NCI-H2107 (cell line): ENCODE measurements at places on chromosomes 16 and 17.

GRCh38 chr16:88048985-88049384 is 97.8 kb downstream of the BANP start:
- DNase-seq = no peak

DNA sequence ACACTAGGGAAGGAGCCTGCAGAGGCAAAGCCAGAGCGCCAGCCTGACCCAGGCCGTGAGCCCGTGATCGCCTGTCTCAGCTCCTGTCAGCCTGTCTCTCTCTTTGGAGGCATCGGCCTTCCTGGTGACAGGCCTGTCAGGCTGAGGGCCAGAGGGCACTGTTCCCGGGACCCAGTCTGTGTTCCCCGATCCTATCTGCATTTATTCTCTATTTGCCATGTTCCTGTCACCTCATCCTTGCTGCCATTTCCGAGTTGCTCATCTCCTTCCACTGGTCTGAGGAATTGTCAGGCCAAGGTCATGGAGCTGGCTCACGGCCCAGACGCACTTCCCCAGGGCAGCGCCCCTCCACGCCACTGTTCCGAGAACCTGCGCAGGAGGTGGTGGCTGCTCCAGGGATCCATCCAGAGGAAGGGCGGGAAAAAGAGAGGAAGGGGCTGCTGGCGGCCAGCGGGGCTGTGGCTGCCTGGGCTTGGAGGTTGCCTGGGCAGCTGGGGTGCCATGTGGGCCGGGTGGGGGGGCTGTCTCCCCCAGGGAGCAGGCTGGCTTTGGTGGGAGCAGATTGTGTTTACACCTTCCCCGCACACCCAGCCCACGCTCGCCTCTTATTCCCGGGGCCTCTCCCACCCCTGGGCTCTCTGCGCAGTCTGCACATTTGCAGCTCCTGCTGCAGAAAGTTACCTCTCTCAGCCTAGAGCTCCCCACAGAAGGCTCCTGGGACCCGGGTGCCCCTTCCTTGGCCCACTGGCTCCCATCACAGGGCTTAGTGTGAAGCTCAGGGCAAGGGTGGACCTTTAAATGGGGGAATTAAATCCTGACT is 4.9 kb downstream of the PRCD start:
- no peak for DNase-seq

DNA sequence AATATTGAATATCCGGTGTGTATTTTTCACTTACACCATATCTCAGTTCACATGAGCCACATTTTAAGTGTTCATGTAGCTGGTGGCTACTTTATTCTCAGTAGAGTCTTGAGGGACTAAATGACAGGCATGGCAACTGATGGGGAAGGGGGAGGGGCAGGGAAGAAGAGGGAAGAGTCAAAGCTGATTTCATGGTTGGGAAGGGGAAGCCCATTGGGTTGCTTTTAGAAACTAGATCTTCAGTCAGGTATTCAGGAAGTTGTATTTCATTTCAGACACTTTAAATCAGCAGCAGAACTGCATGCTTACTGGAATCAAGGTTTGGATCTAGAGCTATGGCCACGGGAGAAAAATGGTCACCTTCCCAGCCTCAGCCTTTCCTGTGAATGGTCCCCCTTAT is 2.9 kb upstream of the WIPI1 start:
- no peak for DNase-seq

DNA sequence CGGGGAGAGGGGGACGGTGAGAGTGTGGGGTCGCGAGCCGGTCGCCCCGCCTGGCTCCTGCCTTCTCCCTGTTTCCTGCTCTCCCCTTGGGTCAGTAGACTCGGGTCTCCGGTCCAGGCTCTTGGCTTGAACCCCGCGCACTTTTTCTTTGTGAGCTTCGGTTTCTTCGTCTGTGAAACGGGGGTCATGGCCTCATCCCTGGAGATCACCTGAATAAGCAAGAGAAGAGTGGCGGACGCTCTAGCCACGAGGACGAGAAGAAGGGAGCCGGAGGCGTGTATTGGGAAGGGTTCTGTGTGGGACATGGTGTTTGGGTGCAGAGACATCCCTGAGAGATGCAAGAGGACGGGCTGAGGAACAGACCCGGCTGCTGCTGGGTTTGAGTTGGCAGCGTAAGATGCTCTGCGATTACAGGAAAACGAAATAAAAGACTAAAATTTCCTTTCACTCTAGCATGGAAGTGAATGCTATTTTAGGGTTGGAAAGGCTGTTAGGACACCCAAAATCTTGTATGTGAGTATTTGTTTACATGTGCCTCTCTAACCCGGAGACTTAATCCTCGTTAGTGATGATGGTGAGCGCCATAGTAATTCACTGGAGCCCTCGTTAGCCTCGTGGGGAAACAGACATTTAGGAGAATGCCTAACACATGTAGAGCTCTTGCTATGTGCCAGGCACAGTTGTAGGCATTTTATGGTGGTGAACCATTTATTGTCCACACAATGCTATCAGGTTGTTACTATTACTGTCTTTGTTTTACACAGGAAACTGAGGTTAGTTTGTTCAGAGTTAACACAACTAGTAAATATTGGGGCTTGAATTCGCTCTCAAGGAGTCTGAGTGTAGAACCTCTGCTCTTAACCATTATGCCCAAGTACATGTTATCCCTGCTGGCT is 646 bp downstream of the KIF22 start:
- DNase-seq = no peak

- no peak for DNase-seq
These were observed 6.9 kb downstream of the RGS9 start for GRCh38 chr17:65143889-65144604.

GRCh38 chr16:85181739-85182129 is 69.5 kb upstream of the CIBAR2 start:
- no peak for DNase-seq

- DNase-seq = no peak
These were observed 2.7 kb downstream of the KRT36 start for GRCh38 chr17:41486809-41487530.

DNA sequence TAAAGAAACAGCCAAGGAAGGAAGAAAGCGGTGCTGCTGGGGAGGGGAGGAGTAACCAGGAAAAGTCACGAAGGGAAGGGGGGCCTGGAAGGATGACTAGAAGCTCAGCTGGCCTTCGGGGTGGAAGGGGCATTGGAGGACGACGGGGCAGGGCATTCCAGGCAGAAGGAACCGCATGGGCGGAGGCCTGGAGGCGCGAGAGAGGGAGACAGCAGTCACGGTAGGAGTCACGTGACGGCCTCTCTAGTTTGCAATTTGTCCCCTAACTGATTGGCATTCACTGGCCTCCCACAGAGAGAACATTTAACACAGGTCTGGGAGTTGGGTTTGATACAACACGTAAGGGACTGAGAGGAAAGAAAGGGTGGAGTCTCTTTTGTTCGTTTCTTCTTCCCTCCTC is 63.9 kb downstream of the RTN4RL1 start:
- DNase-seq = no peak

DNA sequence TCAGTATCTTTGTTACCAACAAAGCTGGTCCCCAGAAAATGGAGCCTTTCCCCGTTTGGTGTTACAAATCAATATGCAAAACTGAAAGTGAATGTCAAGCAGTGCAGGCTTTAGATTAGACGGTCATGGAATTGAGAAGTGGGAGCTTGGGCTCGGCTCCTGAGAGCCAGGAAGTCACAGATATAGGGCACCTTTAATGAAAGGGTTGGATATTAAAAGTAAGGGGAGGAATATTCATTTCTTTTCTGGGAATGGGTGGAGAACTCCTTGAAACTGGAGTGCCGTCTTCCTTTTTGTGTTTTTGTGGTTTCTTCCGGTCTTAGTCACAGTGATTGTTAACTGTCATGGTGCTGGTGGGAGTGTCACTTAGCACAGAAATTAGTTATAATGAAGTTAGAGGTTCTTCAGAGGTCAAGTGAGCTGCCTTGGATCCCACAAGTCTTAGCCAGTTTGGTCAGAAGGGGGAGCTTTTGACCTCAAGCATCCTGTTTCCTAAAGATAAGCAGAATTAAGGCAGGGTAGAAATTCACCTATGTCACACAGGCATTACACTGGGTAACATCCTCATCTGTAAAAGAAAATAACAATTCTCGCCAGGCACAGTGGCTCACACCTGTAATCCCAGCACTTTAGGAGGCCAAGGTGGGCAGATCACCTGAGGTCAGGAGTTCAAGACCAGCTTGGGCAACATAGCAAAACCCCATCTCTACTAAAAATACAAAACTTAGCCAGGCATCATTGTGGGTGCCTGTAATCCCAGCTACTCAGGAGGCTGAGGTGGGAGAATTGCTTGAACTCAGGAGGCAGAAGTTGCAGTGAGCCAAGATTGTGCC is 9.6 kb upstream of the EIF1 start:
- no peak for DNase-seq
